Stimulated activated CD4-positive, alpha-beta T cell treated with anti-CD3 and anti-CD28 coated beads, TNF-alpha, amount 100 ng/mL, for 48 hours (primary cell): ENCODE measurements at places on chromosomes 3 and 15.

- DNase-seq, result no peak
These were observed 39.7 kb upstream of the VEPH1 start for GRCh38 chr3:157542711-157543500.

DNA sequence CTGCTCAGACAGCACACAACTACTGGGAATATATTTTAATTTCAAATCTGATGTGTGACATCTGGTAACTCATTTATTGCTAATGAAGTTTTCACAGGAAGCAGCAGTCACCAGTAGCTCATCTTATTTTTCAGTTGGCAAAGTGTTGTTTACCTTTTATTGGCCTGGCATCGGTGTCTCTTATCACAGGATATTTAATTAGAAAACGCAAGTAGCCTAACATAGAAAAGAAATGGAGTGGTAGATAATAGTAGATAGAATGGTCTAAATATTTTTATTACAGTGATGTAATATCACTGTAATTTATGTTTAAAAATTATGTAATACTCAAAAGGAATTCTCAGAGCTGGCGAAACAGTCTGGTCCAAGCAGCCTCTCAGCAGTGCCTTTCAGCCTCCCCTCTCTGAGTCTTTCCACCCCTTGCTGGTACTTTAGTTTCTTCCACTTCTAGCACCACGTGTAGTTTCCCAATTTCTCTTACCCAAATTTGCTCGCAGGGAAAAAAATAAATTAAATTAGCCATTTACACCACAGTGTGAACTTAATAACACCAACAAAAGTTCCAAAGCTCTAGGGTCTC, 31.9 kb downstream of the AGTR1 start:
- DNase-seq, result no peak

GRCh38 chr3:48157950-48158376, 30.3 kb downstream of the CDC25A start:
- peak; percentile 21 for DNase-seq

- no peak for DNase-seq
These were observed 53.8 kb upstream of the CADM2 start for GRCh38 chr3:84904816-84905555.

GRCh38 chr3:50412231-50412754, 53.0 kb upstream of the TMEM115 start:
- DNase-seq, result no peak

DNA sequence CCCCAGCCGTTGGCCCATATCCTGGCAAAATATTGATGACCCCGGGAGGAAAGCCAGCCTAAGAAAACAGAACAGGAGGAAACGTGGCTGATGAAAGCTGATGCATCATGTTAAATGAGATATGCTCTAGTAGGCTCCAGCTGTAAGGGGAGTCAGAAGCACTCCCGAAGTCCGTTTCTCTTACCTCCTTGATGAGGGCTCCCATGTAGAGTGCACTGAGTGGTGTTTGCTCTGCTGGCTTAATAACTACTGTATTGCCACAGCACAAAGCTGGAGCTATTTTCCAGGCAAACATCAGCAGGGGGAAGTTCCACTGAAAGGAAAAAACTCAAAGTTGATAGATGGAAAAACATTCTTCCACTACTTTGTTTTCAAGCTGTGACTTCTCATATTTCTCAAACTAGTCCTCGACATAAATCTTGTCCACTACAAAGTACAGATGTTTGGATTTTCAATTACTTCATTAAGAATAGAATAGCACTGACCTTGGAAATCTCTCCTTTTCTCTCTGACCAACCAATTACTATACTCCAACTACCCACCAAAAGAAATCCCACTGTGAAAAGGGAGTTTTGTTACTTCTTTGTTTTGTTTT, 72.7 kb downstream of the ALDH1A2 start:
- no peak for DNase-seq

DNA sequence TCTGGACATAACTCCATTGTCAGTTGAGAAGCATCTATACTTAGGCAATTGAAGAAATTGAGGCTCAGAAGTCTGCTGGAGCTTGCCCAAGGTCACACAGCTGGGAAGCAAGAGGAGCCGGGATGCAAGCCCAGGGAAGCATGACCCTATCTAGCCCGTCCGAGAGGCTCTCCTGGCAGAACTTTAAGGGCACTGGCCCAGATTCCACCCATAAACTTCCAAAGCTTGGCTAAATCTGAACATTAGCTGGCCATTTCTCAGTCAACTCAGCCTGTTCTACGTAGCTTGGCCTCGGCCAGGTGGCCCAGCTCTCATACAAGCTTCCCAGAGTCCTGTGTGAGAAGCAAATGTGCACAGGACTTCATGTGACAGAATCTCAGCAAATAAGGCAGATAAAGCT, 75.8 kb downstream of the LRIG1 start:
- no peak for DNase-seq

GRCh38 chr15:66911131-66911700, 154.2 kb upstream of the SMAD3 start:
- no peak for DNase-seq

- no peak for DNase-seq
These were observed 42.0 kb upstream of the SEC61A1 start for GRCh38 chr3:128009952-128010846.

DNA sequence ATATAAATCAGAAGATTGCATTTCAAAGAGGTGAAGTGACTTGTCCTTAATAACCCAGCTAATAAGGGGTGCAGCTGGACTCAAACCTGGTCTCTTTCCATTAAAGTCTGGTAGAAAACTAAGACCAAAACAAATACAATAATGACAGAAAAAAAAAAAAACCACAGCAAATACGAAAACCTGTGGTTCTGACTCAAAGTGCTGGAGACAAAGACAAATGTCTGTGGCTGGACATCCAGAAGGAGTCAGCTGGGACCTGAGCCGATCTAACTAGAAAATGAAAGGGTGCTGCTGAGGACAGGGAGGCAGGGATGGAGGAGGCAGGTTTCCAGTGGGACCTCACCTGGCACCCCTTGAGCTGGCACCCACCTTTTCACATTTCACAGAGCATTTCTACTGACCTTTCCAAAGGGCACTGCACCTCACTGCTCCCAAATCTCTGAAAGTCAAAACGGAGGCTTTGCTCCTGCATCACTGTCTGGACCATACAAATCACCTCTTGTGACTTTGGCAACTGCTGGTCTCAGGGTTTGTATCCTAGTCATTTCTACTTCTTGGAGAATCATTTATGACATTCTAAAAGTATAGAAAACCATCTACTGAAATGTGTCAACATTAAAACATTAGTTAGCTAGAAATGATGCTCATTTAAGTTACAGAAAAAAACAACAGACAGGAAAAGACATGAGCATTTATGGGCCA, 61.7 kb downstream of the CCNL1 start:
- no peak for DNase-seq

DNA sequence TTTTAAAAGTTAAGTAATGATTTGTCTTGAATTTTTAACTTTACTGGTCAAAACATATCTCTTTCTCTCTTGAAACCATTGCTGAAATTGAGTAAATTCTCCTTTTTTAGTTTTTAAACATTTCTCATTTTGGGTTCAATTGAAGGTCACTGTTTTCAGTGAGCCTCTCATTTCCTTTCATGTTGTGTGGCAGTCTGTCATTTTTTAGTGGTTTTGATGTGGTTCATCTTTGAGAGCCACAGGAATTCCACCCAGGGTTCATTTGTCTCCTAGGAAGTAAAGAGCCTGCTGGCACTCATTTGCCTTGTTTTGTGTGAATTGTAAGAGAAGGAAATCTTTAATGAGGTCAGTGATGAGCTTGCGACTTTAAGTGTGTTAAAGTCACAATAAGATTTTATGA, 10.4 kb downstream of the CLDN11 start:
- DNase-seq, result no peak

GRCh38 chr3:150656316-150656715, 47.4 kb downstream of the ERICH6 start:
- no peak for DNase-seq
